ENCODE measurements at places on chromosomes 2 and 18.

DNA sequence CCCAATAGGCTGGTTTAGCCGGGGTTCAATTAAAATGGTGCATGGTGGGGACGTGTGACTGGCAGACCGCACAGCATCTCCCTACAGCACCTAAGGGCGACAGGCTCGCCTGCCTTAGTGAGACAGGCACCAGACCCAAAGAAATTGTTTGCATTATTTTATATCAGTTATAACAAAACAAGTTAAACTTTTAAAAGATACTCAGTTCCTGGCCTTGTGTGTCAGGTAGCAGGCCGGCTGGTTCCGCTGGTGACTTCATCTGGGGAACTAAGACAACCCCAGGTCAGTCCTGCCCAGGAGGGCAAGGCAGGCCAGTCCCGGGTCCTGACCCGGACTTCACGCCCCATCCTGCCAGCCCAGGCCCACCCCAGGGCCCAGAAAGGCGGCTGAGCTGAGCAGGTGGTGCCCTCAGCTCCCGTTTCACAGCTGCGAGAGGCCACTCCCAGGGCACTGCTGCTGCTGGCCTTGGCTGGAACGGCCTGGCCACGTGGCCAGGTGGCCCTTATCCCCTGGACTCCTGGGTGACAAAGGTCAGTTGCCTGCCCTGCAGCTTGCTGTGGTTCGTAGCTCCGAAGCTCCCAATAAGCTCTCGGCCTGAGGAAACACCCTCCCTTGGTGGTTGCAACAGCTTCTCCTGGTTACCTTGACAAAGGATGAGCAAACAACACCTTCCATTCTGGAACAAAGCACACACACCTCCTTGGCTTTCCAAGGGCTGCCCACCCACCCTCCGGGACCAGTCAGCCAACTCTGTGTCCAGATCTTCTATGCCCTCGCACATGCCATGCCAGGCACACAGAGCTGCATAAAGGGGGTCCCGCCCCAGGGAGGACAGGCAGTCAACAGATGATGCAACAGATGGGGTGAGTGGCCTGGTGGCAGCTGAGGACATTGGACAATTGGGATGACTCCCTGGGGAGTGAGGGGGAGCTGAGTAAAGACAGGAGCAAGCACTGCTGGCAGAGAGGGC lies 11.3 kb upstream of the AGXT start:
- DNase-seq: peak; percentile 84

DNA sequence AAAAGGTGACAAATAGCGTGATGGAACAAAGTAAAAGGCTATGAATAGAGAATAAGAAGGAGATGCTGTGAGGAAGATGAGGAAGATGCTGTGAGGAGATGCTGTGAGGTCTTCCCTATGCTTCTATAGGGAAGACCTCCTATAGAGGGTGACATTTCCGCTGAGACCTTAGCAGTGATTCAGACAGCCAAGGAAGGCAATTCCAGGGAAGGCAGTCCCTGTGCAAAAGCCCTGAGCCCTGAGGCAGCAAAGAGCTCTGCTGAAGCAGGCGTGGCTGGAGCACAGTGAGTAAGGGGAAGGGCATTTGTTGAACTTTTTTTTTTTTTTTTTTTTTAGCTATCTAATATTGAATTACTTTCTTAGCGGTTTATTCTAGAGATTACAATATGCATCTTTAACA lies 142.7 kb upstream of the FOSL2 start:
- DNase-seq: no peak

- no peak for DNase-seq
These were observed 124.3 kb upstream of the SLC39A10 start for GRCh38 chr2:195532628-195533271.

GRCh38 chr2:217467331-217467730 lies 535.5 kb downstream of the TNS1 start:
- no peak for DNase-seq

DNA sequence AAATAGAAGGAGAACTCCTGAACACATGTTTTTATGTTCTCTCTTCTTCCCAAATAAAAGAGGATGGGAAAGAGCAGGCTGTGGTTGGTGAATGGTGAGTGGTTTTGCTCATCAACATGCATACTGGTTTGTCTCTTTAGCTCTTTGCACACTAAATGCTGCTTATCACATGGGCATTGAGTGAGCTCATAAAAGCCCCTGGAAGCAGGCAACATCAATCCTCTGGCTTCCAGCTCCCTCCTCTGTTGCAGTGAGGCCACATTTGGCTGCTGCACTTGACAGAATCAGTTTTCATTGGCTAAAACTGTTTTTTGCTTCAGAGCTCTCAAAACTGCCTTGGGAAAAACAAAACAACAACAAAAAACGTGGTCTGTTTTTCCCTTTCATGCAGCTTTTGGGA lies 1308.2 kb upstream of the NRXN1 start:
- no peak for DNase-seq

DNA sequence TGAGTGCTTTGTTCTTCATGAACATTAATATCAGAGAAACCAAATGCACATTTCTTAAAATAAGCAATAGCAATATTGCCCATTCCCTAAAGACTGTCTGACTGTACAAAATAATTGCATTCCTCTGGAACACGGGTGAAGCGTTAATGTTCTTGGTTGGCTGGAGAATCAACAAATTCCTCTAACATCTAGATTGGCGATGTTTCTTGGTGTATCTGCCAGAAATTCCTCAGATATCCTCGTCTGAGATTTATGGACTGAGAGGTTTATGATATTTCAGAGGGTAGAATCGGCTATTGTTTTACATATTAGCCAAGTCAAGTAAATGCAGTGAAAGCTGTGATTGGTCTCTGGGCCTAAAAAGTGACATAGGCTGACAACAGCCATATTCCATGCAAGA lies 27.1 kb upstream of the SPTBN1 start:
- DNase-seq: no peak

DNA sequence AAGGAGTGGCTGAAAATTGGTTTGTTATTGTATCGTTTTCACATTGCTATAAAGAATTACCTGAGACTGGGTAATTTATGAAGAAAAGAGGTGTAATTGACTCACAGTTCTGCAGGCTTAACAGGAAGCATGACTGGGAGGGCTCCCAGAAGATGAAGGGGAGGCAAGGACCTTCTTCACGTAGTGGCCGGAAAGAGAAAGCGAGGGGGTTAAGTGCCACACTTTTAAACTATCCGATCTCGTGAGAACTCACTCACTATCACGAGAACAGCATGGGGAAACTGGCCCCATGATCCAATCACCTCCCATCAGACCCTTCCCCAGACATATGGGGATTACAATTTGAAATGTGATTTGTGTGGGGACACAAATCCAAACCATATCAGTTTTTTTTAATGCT lies 81.6 kb downstream of the FBXO15 start:
- no peak for DNase-seq

DNA sequence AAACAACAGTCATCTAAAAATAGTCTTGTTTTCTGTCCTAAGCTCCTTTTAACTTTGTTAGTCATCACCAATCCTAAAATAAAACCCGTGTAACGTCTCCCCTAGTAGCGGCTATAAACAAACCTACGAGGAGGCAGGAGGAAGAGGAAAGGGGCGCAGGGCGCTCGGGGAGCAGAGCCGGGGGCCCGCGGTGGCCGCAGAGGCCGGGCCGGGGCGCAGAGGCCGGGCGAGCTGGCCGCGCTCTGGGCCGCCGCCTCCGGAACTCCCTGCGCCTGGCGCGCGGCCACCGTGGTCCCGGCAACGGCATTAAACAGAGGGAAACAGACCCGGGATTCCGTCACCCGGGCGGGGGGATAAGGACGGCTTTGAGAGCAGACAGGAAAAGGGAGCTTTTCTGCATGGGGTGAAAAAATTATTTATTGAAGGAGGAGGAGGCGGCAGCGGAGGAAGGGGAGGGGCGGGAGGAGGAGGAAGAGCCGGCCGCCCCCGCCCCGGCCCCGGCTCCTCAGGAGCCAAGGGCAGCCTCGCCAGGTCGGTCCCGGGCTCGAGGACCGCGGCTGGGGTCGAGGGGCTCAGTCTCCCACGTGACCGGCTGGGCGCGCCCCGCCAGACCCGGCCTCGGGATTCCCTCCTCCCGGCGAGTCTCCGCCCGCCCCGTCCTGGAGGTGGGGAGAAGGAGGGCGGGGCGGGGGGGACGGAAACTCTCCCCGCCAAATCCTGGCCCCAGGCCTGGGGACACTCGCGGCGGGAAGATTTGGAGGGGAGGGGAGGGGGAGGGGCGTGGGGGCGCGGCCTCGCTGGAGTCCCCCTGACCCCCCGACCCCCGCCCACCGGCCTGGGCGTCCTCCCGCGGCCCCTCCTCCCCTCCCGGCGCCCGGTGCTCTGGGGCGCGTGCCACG lies 1.8 kb upstream of the NFATC1 start:
- DNase-seq: no peak

DNA sequence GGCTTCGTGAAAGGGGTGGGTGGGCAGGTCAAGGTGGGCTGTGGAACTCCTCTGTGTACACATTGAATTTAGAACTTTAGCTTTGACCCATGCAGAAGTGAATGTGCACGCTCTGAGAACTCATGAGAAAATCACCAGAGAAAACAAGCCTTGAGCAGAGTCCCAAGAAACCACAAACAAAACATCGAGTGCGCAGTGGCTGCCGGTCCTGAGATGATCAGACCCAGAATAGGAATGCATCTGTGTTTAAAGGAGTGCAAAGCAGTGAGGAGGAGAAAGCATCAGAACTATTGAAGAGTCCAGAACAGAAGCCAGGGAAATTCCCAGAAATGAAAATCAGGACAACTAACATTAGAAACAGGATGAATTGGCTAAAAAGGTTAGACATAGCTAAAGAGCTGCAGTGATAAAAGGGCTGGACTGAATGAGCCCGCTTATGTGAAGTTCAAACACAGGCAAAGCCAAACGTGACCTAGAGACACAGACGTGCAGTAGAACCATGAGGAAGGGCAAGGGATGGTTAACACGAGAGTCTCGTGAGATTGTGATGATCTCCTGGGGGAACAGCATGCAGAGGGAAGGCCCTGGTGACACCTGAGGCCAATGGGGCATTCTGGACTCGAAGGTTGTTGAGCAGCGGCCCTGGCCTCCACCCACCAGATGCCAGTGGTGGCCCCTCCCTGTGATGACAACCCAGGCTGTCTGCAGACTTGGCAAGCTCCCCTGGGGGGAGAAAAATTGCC lies 16.4 kb upstream of the TXNL4A start:
- DNase-seq: no peak

GRCh38 chr18:55375930-55376329 lies 212.1 kb downstream of the TCF4 start:
- DNase-seq: no peak

- no peak for DNase-seq
These were observed 317.8 kb downstream of the EPHA4 start for GRCh38 chr2:221254299-221254698.

GRCh38 chr2:240822280-240822847 lies 2.3 kb upstream of the KIF1A start:
- no peak for DNase-seq

GRCh38 chr18:9079818-9080528 lies 22.5 kb upstream of the NDUFV2 start:
- DNase-seq: no peak

- no peak for DNase-seq
These were observed 234.1 kb downstream of the ALPK2 start for GRCh38 chr18:58394602-58395425.

DNA sequence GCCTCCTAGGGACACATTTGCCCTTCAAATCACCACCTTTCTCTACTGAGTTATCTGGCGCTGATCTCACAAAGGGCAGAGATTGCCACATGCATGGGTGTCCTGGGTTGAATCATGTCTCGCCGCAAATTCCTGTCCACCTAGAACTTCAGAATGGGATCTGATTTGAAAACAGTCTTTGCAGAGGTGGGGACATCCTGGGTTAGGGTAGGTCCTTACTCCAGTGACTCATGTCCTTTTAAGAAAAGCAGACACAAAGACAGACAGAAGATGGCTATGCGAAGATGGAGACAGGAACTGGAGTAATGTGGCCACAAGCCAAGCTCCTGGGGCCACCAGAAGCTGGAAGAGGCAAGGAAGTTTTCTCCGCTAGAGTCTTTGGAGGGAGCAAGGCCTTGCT lies 197.4 kb upstream of the SMIM21 start:
- no peak for DNase-seq

GRCh38 chr2:94870440-94871225 lies 597 bp upstream of the TEKT4 start:
- DNase-seq: no peak

GRCh38 chr18:68462766-68463165 lies 252.1 kb downstream of the TMX3 start:
- DNase-seq: no peak

GRCh38 chr2:30248791-30249190 lies 17.5 kb downstream of the LBH start:
- DNase-seq: no peak

GRCh38 chr2:71704131-71704561 lies 250.8 kb downstream of the DYSF start:
- DNase-seq: no peak

GRCh38 chr2:20465716-20466394 lies 19.0 kb downstream of the RHOB start:
- no peak for DNase-seq

GRCh38 chr2:237943395-237944094 lies 23.3 kb upstream of the UBE2F start:
- DNase-seq: peak; percentile 71

- DNase-seq: no peak
These were observed 167.2 kb upstream of the MGAT5 start for GRCh38 chr2:134086594-134087219.

DNA sequence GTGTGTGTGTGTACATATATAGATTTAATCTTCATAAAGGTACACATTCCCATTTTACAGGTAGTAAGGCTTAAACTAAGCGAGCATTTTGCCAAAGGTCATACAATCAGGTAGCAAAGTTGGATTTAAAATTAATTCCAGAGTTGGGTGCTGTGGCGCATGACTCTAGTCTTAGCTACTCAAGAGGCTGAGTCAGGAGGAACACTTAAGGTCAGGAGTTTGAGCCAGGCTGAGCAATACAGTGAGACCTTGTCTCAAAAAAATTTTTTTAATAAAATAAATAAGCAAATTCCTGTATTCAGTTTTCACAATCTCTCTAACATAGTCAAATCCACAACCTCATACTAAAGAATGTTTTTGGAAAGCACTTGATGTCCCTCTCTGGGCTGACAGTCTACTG lies 111.5 kb upstream of the LDLRAD4 start:
- DNase-seq: no peak

DNA sequence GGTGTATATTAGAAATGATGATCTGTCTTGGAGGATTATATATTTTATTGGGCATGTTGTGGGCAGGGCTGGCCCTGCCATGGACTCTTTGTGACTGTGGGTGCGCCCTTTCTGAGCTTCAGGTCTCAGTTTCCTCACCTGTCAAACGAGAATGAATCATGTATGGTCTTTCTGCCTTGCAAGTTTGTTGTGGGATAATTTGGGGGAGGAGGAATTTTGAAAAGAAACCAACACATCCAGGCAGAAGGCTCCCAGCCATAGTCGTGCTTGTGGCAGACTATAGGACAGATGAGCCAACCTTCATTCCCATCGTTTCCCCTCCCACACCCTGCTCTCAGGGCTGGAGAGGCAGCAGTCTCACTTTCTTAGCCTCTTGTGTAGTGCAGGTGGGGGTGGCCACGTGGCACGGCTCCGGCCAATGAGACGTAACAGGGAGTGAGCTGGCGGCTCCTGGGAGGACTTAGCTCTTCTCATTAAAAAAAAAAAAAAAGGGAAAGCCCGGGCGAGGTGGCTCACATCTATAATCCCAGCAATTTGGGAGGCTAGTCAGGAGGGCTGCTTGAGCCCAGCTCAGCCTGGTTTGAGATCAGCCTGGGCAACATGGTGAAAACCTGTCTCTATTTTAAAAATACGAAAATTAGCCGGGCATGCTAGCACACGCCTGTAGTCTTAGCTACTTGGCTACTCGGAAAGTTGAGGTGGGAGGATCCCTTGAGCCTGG lies 63.1 kb downstream of the RHOB start:
- DNase-seq: peak; percentile 82

- DNase-seq: no peak
These were observed 24.1 kb downstream of the CFLAR start for GRCh38 chr2:201139836-201140604.

- no peak for DNase-seq
These were observed 76.3 kb downstream of the PKP4 start for GRCh38 chr2:158533009-158533408.

Measured in NCI-H524 treated with DMSO at 0.1 percent for 48 hours (cell line).